ENCODE measurements at places on chromosomes 2 and 18.
A peak's percentile ranks its signal among the peaks of the same experiment; 100 is the strongest.

- no peak for DNase-seq
Observed at GRCh38 chr18:74019864-74020263, 127.8 kb downstream of the FBXO15 start.

- DNase-seq, result no peak
Observed at GRCh38 chr18:22020127-22020866, 149.1 kb upstream of the GATA6 start.

GRCh38 chr18:77049938-77050337 is 82.6 kb downstream of the MBP start:
- DNase-seq, result peak; percentile 53

- no peak for DNase-seq
Observed at GRCh38 chr2:47301277-47301618, 101.7 kb upstream of the MSH2 start.

GRCh38 chr2:112833976-112834375 is 2.6 kb downstream of the IL1B start:
- DNase-seq, result peak; percentile 75

DNA sequence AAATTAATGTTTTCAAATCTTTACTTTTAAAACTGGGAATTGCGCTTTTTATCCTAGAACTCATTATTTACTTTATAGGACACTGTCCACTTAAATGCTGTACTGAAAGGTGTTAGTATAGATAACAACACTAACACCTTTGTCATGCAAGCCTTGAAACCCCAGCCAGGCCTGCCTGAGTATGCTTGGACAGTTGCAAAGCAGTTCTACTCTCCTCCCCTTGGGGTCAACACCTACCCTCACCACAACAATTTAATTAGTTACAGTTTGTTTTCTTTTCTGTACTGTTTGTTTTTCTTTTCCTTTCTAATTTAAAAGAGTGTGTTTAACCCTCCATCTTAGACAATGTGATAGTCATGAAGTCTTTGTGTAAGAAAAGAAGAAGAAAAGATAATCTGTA is 18.9 kb upstream of the FAM98A start:
- DNase-seq, result no peak

GRCh38 chr2:172216477-172216876 is 113.8 kb upstream of the DLX2 start:
- no peak for DNase-seq

- DNase-seq, result peak; percentile 65
Observed at GRCh38 chr2:196213252-196213980, 42.0 kb upstream of the STK17B start.

DNA sequence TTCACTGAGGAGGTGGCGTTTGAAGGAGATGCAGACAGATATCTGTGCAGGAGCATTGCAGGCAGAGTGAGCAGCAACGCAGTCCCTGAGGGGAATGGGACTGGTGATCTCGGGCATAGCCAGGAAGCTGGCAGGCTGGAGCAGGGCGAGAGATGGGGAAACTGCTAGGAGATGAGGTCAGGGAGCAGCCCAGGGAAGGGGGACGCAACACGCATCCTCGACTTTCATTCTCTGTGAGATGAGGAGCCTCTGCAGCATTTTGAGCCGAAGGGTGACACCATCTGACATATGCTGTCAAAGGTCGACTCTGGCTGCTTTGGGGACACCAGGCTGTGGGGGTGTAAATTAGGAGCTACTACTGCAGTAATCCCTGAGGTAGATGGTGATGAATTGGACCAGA is 4.3 kb upstream of the CHRNA1 start:
- no peak for DNase-seq

All from inflammatory macrophage treated with lipopolysaccharide for 4 hours (primary cell).